ENCODE measurements at places on chromosomes 4 and X. TPM values are rescaled to one million over a fixed set of nuclear protein-coding genes. Genes with fewer than 3 reads are reported as not detected.

Gene ODAPH
- not detected for total RNA-seq

Gene CT45A2
- total RNA-seq: not detected

Gene PTTG2
- total RNA-seq: not detected

Gene DGKK
- 8.1 TPM for total RNA-seq

GRCh38 chr4:78460368-78460767 is 91.2 kb upstream of the ANXA3 start:
- H3K4me3 ChIP-seq: no peak overlapping the region
- no peaks in the 10 kb centered on the region for H3K27me3 ChIP-seq
- H3K27ac ChIP-seq: no peak overlapping the region
- no peak for DNase-seq
- no peaks in the 10 kb centered on the region for H3K4me1 ChIP-seq
- peaks cover 26% of the 10 kb centered on the region for H3K36me3 ChIP-seq

All from GM23338 (cell line).